ENCODE measurements at places on chromosomes 1 and 21.
A peak's percentile ranks its signal among the peaks of the same experiment; 100 is the strongest.

DNA sequence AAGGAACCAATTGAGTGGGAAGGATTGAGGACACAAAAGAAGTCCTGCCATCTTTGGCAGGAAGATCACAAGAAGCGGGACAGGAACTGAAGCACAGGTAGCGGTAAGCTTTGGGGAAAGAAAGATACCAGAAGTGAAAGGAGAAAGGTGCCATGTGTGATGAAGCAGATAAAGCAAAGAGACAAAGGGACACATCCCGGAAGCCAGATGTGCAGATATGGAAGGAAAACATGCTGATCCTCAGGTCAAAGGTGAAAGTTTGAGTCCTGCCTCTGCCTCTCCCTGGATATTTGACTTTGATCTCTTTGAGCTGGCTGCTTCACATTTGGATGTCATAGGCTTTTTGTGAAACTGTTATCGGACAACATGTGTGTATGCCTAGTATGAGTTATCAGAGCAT lies 34.0 kb downstream of the ACP6 start:
- no peak for DNase-seq

GRCh38 chr1:69126796-69127195 lies 440.9 kb upstream of the LRRC7 start:
- no peak for DNase-seq

DNA sequence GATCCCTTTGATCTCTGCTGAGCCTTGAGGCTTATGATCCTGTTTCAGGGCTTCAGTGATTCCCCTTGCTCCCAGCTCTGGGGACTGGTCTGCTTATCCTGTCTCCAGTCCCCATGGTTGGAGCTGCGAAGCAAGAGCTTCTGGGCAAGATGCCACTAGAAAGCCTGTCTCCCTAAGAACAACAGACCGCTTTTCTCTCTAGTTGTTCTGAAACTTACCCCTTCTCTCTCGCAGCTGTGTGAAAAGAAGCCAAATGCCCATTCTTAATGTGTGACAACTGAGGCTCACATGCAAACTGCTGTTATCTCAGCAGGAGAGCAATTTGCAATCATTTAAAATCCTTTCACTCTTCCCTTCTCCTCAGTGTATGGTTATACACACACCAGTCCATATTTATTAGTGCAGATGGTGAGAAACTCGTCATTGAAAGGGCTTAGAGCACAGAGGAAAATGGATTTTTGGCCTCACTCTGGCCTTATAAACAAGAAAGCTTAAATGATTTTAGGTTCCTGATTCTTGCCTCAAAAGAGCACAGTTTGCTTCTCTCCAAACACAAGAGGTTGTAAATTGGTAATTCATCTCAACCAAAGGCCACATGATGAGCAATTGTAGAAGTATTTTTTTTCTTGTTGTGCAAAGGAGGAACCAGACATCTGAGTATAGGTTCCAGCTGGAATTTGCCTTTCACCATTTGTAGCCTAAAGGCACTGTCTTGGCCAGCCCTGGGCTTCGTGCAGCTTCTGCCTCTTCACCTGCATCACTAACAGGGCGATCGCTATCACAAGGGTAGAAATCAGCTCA lies 179.2 kb upstream of the LMO4 start:
- DNase-seq = no peak

- DNase-seq = peak; percentile 86
These were observed 111.7 kb upstream of the IRF2BP2 start for GRCh38 chr1:234721476-234722269.

DNA sequence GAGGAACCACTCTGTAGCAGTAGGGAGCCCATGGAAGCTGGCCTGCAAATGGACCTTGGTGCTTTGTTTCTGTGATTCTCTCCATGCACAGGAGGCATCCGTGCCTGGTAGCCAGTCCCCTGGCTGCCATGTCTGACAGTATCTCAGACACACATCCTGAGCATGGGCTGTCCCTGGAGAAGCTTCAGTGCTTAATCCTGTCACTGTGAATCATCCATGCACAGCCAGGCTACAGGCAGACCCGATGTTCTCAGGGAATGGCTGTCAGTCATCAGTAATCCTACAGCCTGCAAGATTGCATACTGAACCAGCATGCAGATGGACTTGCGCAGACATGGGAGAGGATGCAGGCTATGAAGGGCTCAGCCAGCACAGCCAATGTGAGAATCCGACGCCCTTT lies 606.3 kb upstream of the PLXNA2 start:
- no peak for DNase-seq

- DNase-seq = no peak
These were observed 544.9 kb upstream of the NEGR1 start for GRCh38 chr1:72827278-72827677.

- DNase-seq = no peak
These were observed 30.4 kb downstream of the ARID4B start for GRCh38 chr1:235297579-235297978.

DNA sequence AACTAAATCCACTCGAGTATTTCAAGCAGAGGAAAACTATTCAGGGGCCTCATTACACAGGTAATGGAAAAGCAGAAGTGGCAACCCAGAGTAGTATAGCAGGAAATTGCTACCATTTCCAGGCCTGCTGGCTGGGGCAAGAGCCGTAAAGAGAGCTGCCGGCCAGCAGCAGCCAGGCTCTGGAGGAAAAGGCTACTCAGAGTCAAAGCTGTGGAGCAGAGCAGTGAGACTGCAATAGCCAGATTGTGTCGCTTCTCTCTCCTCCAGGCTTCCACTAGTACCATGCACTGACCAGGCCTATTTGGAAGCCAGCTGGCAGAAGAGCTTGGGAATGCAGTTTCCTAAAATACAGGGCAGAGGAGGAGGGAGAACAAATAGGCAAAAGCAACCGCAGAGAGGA lies 155.5 kb downstream of the OMA1 start:
- DNase-seq = no peak

- DNase-seq = no peak
These were observed 228.8 kb downstream of the ST6GALNAC3 start for GRCh38 chr1:76303340-76303717.

GRCh38 chr1:153752571-153753195 lies 22.5 kb upstream of the SLC27A3 start:
- peak; percentile 88 for DNase-seq

Data from coronary artery (tissue), 2 donors.